ENCODE measurements at places on chromosomes 3 and 15. TPM values are rescaled to one million over a fixed set of nuclear protein-coding genes. Genes with fewer than 3 reads are reported as not detected.

Gene WHAMM
- 7.8 TPM for total RNA-seq

Gene MESP1
- under 0.01 TPM for total RNA-seq

Gene MYZAP
- 0.43 TPM for total RNA-seq

Gene KNL1
- total RNA-seq = 12.9 TPM

Gene ALS2CL
- total RNA-seq = 2.6 TPM

Gene SLC51B
- total RNA-seq = not detected

Gene PPP1R14D
- total RNA-seq = not detected

Gene ABCF3
- total RNA-seq = 51.0 TPM

Gene RTP1
- total RNA-seq = not detected

DNA sequence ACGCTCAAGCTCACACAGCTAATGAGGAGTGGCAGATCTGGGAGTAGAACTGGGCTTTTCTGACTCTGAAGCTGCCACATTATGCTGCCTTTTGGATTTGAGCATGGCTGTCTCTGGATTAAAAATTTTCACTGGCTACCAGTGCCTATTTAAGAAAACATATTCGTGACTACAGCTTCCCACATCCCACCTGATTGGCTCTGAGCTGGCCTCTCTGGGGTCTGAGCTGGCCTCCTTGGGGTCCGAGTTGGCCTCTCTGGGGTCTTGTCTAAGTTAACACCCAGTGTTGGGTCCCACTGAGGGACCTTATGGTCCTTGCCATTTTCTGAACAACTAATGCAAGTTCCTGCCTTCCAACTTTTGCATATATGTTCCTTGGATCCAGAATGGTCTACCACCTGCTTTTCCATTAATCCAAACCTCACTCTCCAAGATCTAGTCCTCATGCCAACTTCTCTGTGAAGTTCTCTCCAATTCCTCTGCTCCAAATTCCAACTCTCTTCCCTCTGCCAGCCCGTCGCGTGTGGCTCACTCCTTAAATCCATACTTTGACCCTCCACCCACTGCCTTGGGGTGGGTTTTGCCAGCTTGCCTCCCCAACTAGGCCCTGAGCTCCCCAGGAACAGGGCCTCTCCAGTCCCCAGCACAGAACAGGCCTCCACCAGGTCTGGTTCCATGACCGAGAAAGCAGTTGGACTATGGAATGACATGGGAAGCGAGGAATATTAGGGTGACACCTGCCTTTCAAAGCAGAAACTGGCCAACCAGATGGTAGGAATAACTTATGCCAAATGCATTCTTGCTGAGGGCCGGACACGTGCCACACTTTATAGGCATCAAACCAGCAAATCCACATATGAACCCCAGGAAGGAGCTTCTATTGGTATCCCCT is 42.5 kb downstream of the ATP2B2 start:
- no peak for DNase-seq

DNA sequence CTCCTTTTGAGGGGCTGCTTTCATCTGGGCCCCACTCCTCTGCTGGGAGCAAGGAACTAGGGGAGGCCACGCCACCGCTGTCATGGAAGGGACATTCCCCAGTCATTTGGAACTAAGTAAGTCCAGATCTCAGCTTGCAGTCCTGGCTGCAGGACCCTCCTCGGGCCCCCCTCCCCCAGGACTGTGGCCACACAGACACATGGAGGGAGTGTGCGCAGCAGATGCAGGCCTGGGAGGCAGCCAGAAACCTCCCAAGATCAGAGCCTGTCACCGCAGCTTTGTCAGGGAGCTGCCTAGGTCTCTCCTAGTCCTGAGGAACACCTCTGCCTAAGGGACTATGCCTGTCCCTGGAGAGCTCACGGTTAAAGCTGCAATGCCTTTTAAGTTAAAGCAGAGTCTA is 7.3 kb upstream of the SEMA3F start:
- DNase-seq = no peak

DNA sequence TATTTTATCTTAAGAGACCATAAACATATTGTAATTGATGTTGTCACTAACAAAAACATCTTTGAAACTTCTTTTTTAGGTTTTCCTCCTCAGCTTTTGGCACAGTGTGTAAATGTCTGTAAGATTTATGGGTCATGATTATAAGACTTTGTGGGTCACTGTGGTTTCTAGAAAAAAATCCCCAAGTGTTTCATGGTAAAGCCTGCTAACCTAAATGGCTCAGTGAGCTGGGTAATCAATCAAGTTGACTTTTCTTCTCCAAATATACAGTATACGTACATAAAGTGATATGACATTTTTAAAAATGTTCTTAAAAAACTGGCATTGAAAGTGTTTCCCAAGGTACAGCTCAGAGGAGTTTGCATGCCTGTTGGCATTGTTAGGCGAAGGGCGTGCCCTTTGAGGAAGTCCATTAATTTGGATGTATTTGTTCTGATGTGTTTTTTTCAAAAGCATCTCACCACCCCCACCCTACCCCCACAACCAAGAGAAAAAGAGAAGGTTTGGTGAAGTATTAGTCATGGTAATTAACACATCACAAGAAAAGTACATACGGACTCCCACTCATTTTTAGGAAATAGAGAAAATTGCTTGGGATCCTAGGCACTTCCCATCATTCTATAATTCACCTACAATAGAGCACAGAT is 385.4 kb upstream of the LRRC3B start:
- DNase-seq = no peak

DNA sequence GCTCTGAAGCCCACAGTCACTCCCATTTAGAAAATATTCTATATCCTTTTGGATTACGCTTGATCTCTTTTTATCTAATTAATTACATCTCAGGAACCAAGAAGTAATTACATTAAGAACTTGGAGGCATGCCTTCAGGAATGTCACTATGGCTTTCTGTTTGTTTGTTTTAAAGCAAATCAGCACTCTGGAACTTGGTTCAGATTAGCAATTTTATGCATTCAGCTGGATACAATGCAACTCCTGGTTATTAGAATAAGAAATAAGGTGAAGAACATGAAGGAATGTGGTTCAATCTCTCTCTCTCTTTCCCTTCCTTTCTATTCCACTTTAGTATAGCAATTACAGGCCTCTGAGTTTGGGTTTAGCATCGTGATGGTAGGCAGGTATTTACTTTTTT is 235.8 kb downstream of the FHIT start:
- DNase-seq = no peak

DNA sequence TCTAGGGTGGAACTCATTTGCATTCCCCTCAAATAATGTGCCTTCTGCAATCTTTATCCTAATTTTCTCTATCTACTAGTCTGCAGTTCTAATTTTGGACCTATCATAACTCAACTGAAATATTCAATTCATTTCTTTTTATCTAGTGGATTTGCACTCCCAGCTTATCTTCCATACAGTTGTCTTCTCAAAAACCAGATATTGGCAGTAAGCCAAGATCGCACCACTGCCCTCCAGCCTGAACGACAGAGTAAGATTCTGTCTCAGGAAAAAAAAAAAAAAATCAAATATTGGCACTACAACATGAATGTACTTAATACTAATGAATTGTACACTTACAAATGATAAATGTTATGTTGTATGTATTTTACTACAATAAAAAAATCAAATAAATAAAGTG is 18.0 kb upstream of the CHMP2B start:
- DNase-seq = no peak

DNA sequence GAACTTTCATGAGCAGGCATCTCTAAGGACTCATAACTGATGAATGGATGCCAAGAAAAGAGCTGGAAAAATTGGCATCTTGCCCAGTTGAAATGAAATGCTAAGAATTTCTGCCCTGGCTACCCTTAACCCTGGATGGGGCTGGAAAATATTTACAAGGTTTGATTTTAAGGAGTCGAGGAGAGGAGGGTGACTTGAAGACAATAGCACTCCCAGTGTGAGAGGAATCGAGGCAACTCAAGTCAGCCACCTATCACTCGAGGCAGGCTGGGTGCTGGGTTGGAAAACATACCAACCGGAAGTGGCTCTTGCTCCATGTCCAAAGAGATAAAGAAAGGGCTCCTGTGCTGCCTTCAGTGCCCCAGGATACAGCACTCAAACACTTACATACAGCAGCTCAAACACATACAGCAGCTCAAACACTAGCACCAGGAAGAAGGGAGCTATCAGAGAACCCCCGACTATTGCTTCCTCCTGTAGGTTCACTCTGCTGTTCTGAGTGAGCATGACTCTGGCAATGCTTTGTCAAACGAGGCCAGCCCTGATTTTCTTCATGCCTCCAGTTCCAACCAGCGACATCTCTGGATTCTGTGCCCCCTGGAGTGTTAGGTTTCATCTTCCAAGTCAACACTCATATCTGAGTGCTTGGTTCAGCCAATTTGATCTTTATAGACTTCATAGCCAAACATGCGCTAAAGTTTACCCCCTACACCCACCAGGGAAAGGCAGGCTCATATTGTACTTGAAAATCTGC is 4.9 kb downstream of the PRICKLE2 start:
- DNase-seq = peak; percentile 71

DNA sequence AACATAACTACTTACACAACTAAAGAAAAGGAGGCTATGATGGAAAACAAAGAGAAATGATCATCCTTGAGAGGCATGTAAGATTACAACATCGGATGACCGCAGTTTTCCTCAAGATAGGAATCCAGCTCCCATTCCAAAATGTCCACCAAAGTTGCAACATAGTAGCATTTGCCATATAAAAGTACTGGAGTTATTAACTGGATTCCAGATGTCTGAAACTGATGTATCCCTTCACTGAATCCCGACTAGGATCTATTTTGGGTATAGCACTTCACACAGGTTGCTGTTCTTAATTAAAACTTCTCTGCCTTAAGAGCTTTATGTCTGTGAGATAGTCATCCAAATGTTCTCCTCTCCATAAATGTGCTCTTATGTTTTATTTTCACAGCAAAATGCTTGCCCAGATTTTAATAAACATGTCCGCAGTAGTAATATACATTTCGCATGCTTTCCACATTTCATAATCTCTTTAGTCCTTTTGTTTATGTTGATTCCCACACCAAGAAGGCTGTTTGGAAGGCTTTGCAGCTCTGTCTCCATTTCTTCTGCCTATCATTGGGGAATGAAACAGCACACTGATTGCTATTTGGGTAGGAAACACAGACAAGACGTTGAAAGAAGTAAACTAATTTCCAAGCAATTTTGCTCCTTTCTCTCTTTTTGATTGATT is 716.5 kb upstream of the CFAP20DC start:
- DNase-seq = peak; percentile 98

GRCh38 chr15:91498046-91498748 is 355.3 kb upstream of the SLCO3A1 start:
- DNase-seq = no peak

GRCh38 chr3:60064210-60065178 is 1014.7 kb upstream of the CFAP20DC start:
- DNase-seq = peak; percentile 58

DNA sequence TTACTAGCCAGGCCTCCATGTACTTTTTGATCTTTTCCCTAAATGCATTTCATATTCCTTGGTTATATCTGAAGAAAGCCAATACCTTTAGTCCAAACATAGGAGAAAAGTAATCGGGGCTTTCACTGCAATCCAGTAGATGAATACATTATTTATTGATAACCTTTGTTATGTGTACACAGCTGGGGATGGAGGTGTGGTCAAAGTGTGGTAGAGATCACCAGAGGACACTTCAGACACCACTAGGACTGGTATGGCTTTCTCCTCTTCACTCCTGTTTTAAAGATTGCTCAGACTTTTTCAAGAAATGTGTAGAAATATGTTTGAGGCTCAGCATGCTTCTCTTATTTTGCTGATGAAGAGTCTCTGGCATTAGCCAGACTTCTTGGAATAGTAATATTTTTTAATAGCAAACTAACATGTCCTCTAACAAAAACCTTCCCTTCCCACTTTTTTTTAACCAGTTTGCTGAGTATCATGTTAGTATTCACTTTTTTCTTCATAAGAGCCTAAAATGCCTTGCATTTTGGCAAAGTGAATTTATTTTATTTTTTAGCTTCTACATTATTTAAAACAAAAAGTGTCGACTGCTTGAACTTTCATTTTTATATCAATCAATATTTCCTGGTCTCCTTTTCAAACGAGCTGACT is 65.6 kb upstream of the MBNL1 start:
- DNase-seq = no peak

GRCh38 chr3:189903562-189904250 is 217.0 kb downstream of the P3H2 start:
- no peak for DNase-seq

DNA sequence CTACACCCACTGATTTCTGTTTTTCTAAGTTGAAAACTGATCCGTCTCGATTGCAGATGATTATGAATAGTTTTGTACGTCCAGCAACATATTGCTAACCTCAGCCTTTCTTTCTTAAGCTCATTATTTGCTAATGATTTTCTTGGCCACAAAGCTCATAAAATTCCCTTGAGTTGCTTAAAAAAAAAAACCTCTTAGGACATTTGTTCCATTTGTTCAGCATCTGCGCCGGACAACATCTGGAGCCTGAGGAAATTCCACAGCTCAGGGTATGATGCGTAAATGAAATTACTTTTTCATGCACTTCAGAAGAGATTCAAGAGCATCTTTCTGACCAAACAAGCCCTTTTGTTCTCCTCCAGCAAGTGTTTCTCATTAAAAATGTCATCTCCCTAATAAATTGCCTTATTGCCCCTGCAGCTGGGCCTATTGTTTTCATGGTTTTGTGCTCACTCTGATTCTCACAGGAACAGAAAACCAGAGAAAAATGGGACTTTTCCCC is 249.1 kb upstream of the MCTP2 start:
- peak; percentile 59 for DNase-seq

- no peak for DNase-seq
Observed at GRCh38 chr15:59696332-59696731, 7.2 kb upstream of the BNIP2 start.

DNA sequence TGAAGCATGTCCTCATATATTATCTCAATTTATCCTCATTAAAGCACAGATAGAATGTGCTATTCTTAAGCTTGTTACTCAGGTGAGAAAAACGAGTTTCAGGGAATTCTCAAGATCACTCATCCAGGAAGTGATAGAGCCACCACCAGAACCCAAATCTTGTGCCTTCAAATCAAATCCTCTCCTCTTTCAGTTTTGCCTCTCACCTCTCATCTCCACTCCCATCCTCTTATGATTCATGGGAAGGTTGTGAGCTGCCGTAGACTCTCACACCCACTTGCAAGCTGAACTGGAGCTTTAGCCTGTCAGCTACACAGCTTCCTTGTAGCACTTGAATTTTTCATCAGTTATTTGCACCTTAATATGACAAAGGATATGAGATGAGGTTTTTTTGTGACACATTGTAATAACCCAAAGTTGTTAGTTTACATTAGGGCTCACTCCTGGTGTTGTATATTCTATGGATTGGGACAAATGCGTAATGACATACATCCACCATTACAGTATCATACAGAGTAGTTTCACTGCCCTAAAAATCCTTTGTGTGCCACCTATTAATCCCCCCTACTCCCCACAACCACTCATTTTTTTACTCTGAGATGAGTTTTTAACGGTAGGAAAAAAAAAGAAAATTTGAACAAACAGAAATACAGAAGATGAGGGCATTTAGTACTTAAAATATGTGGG is 25.7 kb downstream of the GPR15 start:
- DNase-seq = no peak
